GM20000 (cell line): ENCODE measurements at places on chromosomes 3 and 15.

GRCh38 chr3:13579063-13579462, 30.1 kb downstream of the FBLN2 start:
- no peak for DNase-seq

- no peak for DNase-seq
Measured at GRCh38 chr3:49386056-49386756, 25.6 kb downstream of the RHOA start.

- no peak for DNase-seq
Measured at GRCh38 chr3:52522651-52523251, 10.9 kb downstream of the NT5DC2 start.

DNA sequence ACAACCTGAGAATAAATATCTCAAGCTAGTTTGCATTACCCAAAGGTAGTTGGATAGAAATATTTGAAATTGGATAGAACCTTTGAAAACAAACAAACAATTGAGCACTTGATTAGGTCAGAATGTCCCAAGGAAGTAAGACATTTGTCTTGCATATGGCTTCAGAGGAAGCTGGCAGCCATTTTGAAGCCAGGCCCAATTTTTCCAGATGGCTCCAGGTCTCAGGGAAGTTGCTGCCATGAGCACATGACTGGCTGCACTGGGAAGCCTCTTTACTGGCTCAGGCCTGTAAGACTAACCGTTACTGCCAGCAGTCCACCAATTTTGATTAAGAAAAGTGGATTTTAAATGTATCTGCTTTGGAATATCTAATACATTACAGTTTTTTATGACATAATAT, 448.9 kb upstream of the DPH6 start:
- DNase-seq = no peak
